Activated naive CD8-positive, alpha-beta T cell treated with anti-CD3 and anti-CD28 coated beads for 36 hours (primary cell): ENCODE measurements at places on chromosomes 3 and 15.

GRCh38 chr3:12774619-12775018 lies 15.6 kb upstream of the TMEM40 start:
- H3K36me3 ChIP-seq, result no peaks in the 10 kb centered on the region
- no peak for DNase-seq
- H3K4me3 ChIP-seq, result no peak overlapping the region

GRCh38 chr15:41928637-41929620 lies 35.1 kb upstream of the SPTBN5 start:
- peak; percentile 55 for DNase-seq
- H3K36me3 ChIP-seq, result peaks cover 6% of the 10 kb centered on the region
- no peak overlapping the region for H3K4me3 ChIP-seq
- peaks cover 34% of the 10 kb centered on the region for H3K4me1 ChIP-seq

DNA sequence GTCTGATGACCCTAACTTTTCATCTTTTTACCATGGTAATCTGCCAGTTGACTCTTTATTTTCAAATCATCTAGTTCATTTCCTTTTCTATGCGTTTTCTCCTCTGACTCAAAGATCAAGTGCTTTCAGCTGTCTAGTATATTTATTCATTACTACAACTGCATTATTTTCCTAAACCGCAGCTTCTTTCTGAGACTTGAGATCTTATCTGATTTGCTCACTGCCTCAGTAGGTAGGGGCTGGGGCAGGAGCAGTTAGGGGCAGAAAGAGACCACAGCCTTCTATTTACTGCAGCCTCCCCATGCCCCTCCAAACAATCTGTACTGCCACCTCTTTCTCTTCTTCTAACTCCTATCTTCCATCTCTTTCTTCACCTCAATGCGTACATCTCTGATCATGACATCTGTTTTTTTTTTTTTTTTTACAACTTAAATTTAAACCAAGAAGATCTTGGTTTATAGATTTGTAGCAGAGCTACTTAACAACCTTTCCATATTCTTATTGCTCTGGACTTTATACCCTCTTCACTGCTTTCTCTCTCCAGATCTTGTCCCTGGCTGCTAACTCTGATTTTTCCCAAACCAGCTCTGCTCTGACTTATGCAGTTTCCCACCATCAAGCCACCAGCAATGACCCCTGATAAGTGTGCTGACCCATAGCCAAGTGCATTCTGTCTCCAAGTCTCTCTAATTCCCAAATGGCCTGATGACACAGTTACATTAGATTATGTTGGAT lies 52.2 kb downstream of the MOBP start:
- H3K4me3 ChIP-seq, result no peak overlapping the region
- no peak for DNase-seq
- H3K27me3 ChIP-seq, result peaks cover 20% of the 10 kb centered on the region
- peaks cover 2% of the 10 kb centered on the region for H3K4me1 ChIP-seq
- no peaks in the 10 kb centered on the region for H3K36me3 ChIP-seq

DNA sequence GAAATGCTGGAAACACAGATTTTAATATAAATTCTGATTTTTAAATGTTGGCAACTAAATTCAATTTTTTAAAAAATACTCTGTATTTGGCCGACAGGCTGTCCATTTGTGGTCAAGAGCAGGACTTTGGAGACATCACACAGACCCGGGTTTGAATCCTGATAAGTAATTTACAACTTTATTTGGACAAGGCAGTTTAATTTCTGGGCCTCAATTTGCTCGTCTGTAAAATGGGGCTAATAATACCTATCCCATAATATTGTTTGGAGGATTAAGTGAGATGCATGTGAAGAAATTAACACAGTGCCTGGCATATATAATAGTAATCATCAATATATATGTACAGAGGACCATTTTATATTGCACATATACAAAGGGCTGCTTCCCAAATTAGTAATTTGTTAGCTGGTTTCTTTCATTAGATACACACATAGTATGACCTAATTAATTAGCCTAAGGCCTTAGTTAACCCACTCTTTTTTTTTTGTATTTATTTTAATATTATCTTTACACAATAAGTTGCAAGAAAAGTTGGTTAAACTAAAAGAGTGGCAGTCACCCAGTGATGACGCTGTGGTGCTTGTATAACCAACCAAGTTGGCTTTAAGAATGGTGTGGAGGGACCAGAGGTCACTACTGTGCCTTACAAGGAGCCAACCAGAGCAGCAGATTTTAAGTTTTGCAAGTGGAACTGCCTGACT lies 665 bp downstream of the PIGB start:
- H3K4me3 ChIP-seq, result peak overlapping the region; percentile 98
- peak overlapping the region; percentile 98 for H3K27ac ChIP-seq
- no peaks in the 10 kb centered on the region for H3K27me3 ChIP-seq
- no peak for DNase-seq

- H3K27me3 ChIP-seq, result peaks cover 3% of the 10 kb centered on the region
- no peak for DNase-seq
- H3K27ac ChIP-seq, result no peak overlapping the region
- H3K36me3 ChIP-seq, result no peaks in the 10 kb centered on the region
- no peaks in the 10 kb centered on the region for H3K4me1 ChIP-seq
Observed at GRCh38 chr15:81950841-81951414, 94.9 kb downstream of the MEX3B start.

DNA sequence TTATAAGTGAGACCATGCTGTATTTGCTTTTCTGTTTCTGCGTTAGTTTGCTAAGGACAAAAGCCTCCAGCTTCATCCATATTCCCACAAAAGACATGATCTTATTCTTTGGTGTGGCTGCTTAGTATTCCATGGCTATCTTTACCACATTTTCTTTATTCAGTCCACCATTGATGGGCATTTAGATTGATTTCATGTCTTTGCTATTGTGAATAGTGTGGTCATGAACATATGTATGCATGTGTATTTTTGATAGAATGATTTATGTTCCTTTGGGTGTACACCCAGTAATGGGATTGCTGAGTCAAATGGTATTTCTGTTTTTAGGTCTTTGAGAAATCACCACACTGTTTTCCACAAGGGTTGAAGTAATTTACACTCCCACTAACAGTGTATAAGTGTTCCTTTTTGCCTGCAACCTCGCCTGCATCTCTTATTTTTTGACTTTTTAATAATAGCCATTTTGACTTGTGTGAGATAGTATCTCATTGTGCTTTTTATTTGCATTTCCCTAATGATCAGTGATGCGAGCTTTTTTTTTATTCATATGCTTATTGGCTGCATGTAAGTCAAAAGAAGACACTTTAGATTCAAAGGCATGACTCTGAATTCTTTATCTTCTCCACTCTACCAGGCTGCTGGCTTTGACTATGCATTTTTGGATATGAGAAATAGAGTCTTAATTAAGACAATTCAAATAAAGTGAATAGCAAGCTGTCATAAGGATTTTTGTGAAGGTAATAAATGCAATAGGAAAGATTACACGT lies 183.3 kb upstream of the SYNPR start:
- no peak overlapping the region for H3K4me3 ChIP-seq
- DNase-seq, result no peak
- no peaks in the 10 kb centered on the region for H3K27me3 ChIP-seq
- H3K36me3 ChIP-seq, result no peaks in the 10 kb centered on the region
- no peak overlapping the region for H3K27ac ChIP-seq
